NCI-H345 (cell line): ENCODE measurements at places on chromosomes 4 and X.

DNA sequence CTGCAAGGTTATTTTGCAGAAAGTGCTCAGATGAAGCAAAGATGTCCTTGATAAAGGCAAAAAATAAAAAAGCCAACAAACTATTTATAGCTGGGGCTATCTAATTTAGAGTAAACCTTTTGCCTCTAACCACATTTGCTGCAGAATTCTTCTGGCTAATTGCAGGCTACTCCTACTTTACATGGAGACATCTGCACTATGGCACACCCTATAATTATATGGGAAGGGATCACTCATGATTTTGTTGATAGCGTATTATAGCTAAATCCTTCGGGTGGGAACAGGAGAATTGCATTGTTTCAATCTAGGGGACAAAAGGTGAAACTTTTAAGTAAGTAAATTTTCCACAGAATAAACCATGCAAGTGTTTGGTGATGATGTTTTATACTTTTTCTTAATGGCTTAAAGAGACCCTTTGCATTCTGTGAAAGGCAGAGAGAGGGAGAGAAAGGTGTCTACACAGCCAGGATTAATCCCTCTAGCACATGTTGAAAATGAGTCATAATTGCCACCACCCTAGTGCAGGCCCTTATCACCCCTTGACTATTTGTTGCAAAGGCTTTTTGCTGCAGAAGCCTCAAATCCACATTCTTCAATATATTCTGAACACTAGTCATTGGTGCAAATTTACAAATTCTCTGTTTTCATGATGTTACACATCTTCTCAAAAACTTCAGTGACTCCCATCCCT lies 221.3 kb upstream of the BMP3 start:
- no peak for DNase-seq

- DNase-seq: no peak
Measured at GRCh38 chrX:139423186-139423585, 107.4 kb upstream of the F9 start.

- DNase-seq: no peak
Measured at GRCh38 chrX:119640731-119641170, 34.5 kb upstream of the NKRF start.

DNA sequence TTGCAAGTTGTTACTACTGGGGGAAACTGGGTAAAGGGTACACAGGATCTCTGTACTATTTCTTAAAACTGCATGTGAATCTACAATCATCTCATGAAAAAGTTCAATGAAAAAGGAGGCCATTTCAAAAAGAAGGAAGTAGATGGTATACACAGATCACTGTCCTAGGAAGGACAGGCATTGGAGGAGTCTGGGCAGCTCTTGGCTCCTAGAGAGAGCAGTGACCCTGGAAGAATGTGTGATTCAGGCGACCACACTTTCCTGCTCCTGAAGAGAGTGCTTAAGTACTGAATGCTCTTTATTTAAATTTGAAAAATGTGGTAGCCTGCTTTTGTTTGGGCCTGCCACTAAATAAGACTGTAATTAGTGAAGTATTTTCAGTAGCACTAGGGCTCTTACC lies 318.1 kb upstream of the CASK start:
- no peak for DNase-seq

DNA sequence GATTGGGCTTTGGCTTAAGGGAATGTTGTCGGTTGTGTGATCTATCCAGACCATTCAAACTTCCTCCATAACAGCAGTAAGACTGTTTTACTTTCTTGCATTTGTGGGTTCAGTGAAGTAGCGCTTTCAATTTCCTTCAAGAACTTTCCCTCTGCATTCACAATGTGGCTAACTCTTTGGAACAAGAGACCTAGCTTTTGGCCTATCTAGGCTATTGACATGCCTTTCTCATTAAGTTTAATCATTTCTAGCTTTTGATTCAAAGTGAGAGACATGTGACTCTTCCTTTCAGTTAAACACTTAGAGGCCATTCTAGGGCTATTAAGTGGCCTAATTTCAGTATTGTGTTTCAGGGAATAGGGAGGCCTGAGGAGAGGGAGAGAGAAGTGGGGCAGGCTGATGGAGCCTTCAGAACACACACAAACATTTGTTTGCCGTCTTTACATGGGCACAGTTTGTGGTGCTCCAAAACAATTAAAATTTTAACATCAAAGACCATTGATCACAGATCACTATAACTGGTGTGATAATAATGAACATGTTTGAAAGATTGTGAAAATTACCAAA lies 34.1 kb downstream of the ADH5 start:
- no peak for DNase-seq

GRCh38 chrX:96181605-96182004 lies 503.0 kb upstream of the DIAPH2 start:
- DNase-seq: no peak

DNA sequence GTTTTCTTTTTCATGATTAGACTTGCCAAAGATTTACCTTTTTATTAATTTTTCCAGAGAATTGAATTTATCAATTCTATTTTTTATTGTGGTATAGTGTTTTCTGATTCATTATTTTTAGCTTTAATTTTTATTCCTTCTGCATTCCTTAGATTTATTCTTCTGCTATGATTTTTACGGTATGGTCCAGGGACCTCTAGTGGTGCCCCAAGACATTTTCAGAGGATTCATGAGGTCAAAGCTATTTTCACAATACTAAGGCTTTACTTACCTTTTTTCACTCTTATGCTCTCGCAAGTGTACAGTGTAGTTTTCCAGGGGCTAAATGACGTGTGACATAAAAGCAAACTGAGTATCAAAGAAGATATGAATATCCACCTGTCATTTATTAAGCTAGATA lies 8.0 kb downstream of the RADX start:
- DNase-seq: no peak

DNA sequence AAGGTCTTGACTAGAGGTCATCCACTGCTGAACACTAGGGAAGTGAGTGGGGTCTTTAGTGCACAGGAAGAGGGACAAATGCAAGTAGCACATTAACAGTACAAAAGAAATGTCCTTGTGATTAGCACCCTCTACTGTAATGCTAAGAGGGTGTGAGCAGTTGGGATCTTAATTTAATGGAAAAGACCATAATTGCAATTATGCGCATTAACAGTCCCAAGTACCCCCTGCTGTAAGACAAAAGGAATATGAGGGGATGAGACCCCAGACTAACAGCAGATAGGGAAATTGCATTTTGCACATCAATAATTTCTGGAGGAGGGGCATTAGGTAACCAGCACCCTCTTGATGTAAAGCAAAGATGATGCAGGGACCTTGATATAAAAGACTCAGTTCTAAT lies 285.0 kb downstream of the CHIC1 start:
- no peak for DNase-seq

DNA sequence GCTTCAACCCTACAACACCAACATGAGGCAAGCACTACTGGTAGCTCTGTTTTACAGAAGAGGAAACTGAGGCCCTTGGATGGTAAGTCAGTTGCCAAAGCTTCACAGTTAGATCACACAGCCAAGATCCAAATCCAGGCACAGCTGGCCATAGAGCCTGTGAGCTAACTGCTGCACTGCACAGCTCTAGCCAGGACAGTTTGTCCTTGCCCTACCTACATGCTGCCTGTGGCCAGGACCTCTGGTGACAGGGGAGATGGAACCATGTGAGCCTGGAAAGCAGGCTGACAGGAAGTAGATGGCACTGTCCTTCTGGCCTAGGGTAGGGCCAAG lies 257.8 kb downstream of the FBXW7 start:
- no peak for DNase-seq

DNA sequence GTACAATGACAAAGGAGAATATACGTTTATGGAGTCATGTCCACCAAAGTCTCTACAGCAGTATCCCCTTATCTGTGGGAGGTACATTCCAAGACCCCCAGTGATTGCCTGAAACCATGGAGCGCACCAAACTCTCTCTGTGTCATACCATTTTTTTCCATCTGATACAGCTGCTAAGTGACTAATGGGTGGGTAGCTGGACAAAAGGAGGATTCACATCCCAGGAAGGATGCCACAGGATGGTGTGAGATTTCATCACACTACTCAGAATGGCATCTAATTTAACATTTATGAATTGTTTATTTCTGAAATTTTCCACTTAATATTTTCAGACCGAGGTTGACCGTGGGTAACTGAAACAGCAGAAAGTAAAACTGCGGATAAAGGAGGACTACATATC lies 49.8 kb upstream of the AGA start:
- DNase-seq: no peak

DNA sequence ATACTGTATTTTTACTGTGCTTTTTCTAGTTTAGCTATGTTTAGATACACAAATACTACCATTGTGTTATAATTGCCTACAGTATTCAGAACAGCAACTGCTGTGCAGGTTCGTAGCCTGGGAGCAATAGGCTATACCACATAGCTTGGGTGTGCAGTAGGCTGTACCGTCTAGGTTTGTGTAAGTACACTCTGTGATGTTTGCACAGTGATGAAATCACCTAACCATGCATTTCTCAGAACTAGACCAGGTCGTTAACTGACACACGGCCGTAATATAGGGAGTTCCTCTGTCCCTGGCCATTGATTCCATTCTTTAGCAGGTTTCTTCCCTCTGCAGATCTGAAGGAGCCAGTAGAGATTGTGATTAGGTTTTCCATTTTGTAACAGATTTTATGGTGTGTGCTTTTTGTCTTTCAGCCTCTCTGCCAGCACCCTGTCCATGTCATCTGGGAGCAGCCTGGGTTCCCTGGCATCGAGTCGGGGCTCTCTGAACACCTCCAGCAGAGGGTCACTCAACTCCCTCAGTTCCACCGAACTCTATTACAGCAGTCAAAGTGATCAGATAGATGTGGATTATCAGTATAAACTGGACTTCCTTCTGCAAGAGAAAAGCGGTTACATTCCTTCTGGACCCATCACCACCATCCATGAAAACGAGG lies 59.5 kb downstream of the CLDN22 start:
- DNase-seq: no peak

DNA sequence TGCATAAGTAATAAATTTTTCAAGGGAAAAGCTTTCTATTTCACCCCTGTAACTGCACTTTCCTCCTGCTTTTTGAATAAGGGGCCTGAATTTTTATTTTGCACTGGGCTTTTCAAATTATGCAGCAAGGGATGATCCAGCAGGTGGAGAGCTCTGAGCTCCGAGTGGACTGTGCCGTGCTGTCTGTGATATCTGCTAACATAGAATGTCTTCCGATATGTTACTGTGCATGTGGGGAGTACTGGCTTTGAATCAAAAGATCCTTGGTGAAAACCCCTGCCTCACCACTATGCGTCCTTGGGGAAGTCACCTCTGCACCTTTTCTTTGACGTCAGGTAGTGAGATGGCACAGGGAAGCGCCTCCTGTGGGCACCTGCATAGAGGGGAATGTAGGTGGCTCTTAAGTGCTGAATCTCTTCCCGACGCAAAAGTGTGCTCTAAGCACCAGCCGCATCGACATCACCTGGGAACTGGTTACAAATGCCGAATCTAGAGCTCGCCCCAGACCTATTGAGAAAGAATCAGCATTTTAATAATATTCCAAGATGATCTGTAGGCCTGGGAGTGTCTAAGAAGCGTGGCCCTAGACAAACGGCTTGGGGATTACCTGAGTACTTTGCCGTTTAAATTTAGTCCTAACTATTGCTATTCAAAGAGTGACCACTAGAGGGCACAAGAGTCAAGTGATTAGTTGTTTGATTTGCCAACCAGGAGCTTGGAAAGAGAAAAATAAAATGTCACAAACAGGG lies 19.2 kb upstream of the WFS1 start:
- DNase-seq: peak; percentile 73

GRCh38 chr4:169410839-169411770 lies 140.3 kb upstream of the SH3RF1 start:
- no peak for DNase-seq

- DNase-seq: no peak
Measured at GRCh38 chr4:127139788-127140286, 492.9 kb upstream of the INTU start.

DNA sequence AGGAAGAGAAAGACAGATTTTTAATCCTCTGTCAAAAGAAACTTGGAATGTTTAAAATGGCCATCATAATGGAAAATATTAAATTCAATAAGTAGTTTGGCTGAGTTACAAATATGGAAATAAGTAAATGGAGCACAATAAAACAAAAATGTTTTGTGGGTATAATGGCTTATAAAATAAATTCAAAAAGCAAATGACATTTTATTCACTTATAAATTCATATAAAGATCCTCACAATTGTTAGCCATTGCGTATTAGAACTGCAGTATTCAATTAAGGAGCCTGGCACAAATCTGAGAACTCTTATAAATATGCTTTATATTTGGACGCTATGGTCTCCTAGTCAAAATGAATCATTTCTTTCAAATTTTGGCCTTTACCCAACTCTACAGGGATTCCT lies 339.0 kb upstream of the PABPC4L start:
- no peak for DNase-seq

- no peak for DNase-seq
Measured at GRCh38 chr4:94574616-94575015, 122.9 kb downstream of the PDLIM5 start.

GRCh38 chr4:139950568-139950967 lies 203.4 kb downstream of the MAML3 start:
- DNase-seq: no peak

GRCh38 chr4:76809594-76810305 lies 88.2 kb downstream of the SOWAHB start:
- DNase-seq: no peak

DNA sequence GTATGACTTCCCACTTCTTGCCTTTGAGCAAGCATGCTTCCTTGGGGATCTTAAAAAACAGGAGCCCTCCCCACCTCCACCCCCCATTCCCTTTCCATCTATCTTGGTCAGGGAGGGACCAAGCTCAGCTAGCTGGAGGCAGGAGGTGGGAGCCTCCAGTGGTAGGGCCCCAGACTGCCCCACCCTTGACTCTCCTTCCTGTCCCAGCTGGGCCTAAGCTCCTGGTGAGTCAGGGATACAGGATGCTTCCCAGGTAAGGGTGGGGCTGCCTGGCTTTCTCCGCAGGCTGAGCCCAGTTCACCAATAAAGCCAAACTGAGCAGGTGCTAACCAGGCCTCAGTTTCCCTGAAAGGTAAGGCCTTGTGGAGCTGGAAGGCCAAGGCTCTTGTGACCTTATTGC lies 15.2 kb downstream of the EFNB1 start:
- no peak for DNase-seq

GRCh38 chr4:55177461-55177860 lies 52.1 kb upstream of the KDR start:
- DNase-seq: no peak

- DNase-seq: peak; percentile 3
Measured at GRCh38 chrX:44343412-44344141, at the start of gene EFHC2. EFHC2 (minus strand) TSS chrX:44343672; CDS start chrX:44343588, 84 bp downstream.

DNA sequence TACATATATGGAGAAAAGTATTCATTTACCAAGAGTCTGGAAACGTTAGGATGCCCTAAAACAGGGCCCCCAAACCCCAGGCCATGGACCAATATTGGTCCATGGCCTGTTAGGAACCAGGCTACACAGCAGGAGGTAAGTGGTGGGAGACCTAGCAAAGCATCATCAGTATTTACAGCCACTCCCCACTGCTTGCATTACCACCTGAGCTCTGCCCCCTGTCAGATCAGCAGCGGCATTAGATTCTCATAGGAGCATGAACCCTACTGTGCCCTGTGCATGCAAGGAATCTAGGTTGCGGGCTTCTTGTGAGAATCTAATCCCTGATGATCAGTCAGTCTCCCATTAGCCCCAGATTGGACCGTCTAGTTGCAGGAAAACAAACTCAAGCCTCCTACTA lies 62.3 kb downstream of the USP38 start:
- DNase-seq: no peak
